Stimulated activated CD4-positive, alpha-beta T cell treated with anti-CD3 and anti-CD28 coated beads, Interleukin-2, amount 100 ng/mL, for 4 hours (primary cell): ENCODE measurements at places on chromosomes 7 and 10.

- no peak for DNase-seq
Observed at GRCh38 chr10:107025676-107026075, 138.8 kb downstream of the SORCS1 start.

GRCh38 chr7:97001221-97001620, 4.1 kb upstream of the DLX6 start:
- no peak for DNase-seq

DNA sequence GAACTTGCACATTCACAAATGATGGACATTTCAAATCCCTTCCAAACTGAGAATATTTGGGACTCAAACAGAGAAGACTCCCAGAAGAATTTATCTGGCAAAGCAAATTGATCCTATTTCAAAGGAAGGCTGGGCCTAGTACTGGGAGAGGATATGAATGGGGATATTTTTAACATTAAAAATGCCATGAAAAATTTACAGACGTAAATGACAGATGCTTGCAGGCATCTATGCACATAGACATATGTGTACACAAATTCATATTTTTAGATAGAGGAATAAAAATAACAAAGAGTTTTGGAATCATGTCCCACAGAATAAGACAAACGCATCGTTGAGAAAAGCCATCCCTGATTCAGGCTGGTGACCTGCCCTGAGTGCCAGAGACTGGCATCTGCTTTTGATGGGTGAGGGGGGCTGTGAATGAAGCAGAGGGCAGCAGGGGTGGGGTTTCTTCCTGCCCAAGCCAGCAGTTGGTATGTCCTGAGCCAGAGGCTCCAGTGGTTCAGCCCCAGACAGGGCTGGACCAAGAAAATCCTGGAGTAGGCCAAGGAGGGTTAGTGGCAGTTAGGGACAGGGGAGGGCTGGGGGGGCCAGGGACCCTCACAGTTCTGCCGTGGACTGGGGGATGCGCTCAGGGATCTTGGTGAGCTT, 138.5 kb downstream of the SLIT1 start:
- DNase-seq, result no peak

DNA sequence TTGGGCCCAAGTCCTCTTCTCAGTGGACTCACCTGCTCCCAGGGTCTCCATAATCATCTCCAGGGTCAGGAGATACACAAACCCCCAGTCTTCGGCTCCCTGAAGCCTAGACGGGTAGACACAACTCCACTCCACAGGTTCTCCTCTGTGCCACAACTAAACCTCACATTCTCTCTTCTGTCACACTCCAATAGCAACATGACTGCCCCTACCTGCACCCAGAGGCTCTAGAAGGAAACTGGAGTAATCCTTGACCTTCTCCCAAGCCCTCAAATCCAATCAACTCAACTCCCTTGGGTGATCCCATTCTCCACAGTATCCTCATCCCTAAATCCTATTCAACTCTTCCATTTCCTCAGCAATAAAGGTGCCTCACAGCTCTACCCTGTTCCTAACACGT, 16.2 kb downstream of the HNRNPF start:
- no peak for DNase-seq

- no peak for DNase-seq
Observed at GRCh38 chr10:31419394-31420063, 100.5 kb downstream of the ZEB1 start.

- no peak for DNase-seq
Observed at GRCh38 chr7:84513061-84513460, 318.5 kb upstream of the SEMA3A start.

- no peak for DNase-seq
Observed at GRCh38 chr7:121385800-121386179, 10.3 kb downstream of the FAM3C start.

DNA sequence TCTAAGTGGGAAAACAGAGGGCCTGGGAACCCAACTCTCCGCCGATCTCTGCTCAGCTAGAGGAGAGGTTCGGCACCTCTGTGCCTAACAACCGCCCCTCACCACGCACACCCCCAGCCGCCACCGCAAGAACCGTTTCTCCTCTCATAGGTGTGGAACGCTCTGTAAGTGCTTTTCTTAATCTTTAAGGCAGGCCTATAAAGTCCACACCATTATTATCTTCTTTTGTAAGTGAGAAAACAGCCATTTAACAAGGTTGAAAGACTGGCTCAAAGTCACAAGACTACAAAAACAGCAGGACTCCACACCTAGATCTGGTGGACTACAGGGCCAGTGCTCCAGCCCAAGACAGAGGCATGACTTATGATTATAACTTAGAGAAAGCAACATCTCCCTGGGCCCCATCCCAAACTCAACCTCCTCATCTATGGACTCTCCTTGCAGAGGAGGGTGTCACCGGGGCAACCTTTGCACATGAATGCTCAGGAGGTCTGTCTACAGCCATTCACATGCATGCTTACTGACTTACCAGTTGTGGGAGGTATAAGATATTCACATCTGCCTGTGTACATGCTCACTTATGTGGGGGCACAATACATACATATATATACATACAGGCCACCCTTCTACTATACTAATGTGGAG, 7.9 kb upstream of the NKX2-3 start:
- no peak for DNase-seq

DNA sequence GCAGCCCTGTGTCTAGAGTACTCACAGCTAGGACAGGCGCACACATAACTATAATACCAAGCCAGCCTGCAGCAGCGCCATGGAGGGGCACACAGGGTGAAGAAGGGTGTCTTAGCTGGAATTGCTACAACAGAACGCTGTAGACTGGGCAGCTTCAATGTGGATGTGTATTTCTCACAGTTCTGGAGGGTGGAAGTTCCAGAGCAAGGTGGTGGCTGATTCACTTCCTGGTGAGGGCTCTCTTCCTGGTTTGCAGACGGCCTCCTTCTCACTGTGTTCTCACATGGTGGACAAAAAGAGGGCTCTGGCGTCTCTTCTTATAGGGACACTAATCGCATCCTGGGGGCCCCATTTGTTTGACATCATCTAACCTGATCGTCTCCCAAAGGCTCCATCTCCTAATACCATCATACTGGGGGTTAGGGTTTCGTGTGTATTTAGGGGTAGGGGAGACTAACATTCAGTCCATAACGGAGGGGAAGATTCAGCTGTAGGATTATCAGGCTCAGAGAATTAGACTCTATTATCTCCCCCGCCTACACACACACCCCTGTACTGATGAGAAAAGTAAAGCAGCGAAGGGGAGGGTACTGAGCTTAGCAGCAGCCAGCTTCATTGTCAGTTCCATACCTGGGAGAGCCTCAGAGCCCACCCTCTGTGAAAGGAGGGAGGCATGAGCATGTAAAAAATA, 289.1 kb downstream of the CCDC3 start:
- no peak for DNase-seq

GRCh38 chr7:157670490-157671357, 333.9 kb downstream of the DNAJB6 start:
- DNase-seq, result no peak

- no peak for DNase-seq
Observed at GRCh38 chr7:40978047-40978446, 724.8 kb downstream of the INHBA start.

DNA sequence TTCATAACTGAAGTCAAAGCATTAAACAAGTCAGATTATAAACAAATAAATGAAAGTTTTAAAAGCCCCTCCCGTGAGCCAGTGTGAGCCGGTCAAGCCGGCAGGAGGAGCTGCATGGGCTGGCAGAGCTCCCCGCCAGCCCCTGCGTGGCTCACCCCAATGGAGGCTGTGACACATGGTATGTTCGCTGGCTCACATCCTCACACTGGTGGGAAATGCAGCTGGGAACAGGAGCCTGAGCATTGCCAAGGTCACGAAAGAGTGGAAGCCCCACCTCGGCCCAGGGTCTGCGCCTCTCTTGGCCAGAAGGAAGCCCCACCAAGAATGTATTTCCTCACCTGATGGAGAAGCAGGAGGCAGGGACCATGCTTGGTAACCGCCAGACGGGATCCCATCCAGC, 261.7 kb upstream of the TCERG1L start:
- DNase-seq, result no peak

DNA sequence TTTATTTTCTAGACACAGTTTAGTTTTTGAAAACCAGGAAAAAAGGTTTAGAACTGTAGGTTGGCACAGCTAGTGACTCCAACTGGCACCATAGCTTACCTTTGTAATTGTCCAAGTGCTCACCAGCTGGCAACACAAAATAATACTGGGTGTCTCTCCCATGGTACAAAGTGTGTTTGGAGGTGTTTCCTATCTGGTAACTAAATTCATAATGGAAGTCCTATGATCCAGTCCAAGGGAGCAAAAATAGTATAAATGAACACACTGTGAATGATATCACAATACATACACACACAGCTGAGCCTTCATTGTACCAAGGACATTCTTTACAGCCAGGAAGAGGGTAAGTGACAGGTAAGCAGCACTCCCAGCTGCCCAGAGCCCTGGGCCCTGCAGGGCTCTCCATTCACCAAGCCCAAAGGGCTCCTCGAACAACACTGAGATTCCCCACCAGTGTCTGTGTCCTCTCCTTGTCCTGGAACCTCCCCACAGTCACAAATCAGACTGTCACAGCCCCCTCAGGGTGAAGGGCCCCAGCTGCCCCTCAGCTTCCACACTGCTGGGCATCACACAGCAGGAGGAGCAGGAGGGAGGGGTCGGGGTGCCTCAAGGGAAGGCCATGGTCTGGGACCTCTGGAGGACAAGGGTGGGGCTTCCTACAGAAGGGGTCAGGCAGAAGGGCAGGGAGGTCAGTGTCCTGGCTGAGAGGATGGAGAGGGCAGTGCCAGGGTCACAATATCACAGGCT, 72.1 kb downstream of the PKD1L1 start:
- DNase-seq, result no peak
